HepG2 (cell line): ENCODE measurements at places on chromosomes 11 and 22. TPM values are rescaled to one million over a fixed set of nuclear protein-coding genes. Genes with fewer than 3 reads are reported as not detected.

- DNase-seq, result no peak
These were observed 6.4 kb upstream of the SYT9 start for GRCh38 chr11:7245341-7245740.

DNA sequence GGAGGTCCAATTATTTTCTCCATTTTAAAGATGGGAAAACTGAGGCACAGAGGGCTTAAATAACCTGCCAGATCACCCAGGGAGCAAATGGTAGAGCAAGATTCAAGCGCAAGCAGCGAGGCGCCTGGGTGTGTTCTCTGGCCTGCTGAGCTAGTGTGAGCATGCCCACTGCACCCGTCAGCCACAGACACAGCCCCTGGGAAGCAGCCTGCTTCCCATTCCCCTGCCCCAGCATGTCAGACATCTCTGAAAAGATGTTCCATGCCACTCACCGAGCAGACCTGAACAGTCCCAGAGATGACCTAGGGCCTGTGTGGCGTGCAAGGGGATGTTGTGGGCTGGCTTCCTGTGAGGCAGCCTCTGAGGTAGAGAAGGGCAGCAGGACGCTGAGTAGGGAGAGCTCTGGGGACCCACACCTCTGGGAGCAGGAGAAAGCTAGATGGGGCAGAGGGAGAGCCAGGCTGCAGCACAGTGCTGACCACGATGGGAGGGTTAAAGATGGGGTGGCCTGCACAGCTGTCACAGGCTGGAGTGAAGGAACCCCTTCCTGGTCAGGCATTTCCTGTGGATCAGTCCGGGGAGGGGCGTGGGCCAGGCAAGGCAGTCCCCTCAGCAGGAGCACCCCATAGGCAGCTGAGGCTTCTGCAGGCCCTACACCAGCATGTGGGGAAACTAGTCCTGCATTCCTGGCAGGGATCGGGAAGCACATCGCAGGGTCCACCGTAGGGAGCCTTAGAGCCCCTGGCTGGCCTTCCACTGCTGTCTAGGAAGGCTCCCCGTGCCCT, 101.4 kb downstream of the GALNT18 start:
- DNase-seq, result no peak

The TBX10 gene
- polyA plus RNA-seq, result 1.7 and 3.1 TPM in 2 replicates

DNA sequence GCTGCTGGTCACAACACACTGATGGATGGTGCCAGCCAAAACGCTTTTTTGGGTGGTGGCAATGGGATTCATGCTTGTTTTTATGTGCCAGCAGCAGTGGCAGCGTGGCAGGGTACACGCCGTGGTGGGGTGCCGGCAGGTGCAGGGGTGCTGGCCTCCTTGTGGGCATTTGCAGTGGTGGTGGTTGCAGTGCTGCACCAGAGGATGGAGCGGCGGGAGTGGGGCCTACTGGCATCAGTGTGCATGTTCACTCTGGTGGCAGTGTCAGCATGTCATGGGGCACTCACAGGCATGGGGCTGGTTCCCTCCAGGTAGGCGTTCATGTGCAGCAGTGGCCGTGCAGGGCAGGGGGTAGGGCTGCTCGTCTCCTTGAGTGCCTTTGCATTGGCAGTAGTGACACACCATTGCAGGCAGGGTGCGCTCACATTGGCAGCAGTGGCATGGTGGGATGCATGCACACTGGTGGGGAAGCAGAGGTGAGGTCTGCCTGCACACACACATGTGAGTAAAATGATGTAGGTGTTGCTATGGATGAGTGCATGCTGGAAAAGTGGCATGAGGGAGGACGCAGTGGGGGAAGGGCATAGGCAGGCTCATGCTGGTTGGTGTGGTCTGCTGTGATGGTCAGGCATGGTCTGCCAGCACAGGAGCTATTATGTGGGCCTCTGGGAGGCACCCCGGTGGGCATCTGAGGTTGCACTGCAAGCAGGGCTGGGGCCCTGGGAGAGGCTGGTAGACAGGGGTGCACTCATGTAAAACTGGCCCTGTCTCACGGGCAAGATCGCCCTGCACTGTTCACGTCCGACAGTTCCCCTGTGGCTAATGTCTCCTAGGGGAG, 29.9 kb downstream of the CCDC15 start:
- DNase-seq, result no peak

- no peak for DNase-seq
These were observed 16.6 kb downstream of the RTN4RL2 start for GRCh38 chr11:57476757-57477506.

DNA sequence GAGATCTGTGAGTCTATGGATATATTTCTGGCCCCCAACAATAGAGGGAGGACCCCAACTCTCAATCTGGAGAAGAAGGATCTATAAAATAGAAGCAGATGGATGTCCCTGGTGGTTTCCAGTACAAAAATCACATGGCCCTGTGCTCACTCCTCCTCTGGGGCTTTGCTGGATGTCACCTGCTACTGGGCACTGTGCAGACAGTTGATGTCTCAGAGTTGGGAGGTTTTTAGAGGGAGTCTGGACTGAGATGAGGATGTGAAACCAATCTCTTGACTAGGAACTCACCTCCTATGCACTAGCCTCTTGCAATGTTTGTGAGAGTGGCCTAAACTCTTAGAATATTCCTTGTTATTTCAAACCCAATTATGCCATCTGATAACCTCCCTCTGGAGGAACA, 107.2 kb downstream of the SCN3B start:
- no peak for DNase-seq

GRCh38 chr11:73520353-73521061, 77.4 kb downstream of the FAM168A start:
- DNase-seq, result no peak

The GLYAT gene
- not detected in 2 replicates for polyA plus RNA-seq

GRCh38 chr22:49363526-49364230, 464.0 kb downstream of the BRD1 start:
- DNase-seq, result no peak

The CASP4 gene
- polyA plus RNA-seq, result 51.6 and 56.4 TPM in 2 replicates

GRCh38 chr22:49240472-49240871, 587.2 kb downstream of the BRD1 start:
- DNase-seq, result no peak

The UPK3A gene
- polyA plus RNA-seq, result 12.2 and 13.8 TPM in 2 replicates

DNA sequence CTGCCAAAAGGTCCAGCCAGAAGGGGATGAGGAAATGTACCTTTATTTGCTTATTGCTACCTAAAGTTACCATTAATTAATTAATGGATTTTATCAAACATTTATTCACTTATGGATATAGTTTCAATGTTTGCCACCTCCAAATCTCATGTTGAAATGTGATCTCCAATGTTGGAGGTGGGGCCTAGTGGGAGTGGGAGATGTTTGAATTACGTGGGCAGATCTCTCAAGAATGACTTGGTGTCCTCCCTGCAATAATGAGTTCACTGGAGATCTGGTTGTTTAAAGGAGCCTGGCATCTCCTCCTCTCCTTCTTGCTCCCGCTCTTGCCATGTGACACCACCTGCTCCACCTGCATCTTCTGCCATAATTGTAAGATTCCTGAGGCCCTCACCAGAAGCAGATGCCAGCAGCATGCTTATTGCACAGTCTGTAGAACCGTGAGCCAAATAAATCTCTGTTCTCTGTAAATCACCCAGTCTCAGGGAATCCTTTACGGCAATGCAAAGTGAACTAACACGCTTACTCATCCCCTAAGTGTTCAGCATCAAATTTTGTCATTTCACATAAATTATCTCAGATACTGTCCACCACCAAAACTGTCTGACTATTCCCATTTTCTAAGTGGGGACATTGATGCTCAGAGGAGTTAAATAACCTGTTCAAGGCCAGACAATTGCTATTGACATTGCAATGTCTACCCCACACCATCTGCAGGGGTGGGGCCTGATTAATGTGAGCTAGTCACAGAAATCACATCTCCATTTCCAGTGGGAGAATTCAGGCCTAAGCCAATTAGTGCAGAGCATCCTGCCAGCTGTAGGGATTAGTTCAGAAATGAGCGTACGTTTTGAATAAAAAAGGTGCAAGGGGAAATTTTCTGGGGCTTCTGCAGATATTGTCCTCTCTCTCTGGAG, 51.6 kb upstream of the SYN3 start:
- no peak for DNase-seq

- DNase-seq, result peak; percentile 18
These were observed 2.2 kb upstream of the C11orf16 start for GRCh38 chr11:8934742-8935488.

The VPREB1 gene
- polyA plus RNA-seq, result not detected in 2 replicates

The TSGA10IP gene
- 0.07 TPM in 1 of 2 replicates, not detected in the other for polyA plus RNA-seq

DNA sequence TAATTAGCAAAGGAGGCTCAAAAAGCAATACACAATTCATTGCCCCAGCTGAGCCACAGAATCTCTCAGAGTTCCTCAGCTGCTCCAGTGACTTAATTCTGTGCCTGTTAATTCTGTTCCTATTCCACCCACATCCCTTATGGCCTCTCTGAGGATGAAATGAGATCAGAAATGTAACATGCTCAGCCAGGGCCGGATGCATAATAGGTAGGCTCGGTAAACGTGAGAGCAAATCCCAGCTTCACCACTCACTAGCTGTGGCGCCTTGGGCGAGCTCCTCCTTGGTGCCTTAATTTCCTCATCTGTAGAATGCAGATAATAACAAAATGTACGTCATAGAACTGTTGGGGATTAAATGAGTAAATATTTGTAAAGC, 42.8 kb upstream of the DKK3 start:
- DNase-seq, result no peak

- DNase-seq, result no peak
These were observed 85.6 kb downstream of the KIRREL3 start for GRCh38 chr11:126914941-126915340.

DNA sequence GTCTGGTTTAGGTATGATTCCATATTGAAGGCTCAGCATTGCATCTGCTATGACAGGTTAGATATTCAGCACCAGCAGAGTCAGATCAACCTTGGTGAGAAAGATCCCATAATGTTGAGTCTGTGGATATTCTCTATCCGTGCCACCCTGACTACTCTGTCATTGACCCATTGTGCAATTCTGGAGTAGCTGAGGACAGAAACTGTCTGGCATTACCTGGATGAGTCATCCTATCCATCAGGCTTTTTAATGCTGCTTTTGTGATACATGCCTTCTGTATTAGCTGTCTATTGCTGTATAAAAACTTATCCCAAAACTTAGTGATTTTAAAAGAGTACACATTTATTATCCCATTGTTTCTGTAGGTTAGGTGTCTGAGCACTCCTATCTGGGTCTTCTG, 189.1 kb upstream of the FAT3 start:
- no peak for DNase-seq

DNA sequence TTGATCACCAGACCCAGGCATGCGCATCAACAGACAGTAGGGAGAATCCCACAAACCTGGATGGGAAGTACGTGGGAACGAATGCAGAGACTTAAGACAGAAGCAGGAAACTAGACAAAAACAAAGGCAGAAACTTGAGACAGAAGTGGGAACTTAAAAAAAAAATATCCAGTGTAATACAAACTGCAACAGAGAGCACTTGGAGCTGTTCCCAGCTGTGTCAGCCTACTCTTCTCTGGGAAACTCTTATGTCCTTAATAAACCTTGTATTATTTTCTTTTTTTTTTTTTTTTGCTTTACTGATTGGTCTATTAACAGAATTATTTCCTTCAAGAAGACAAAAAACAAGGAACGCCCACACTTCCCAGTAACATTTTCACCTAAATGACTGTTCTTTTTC, 1818.1 kb upstream of the RAG2 start:
- DNase-seq, result no peak

The FDXACB1 gene
- polyA plus RNA-seq, result 1.1 and 1.2 TPM in 2 replicates

The GRK3 gene
- 8.4 and 8.5 TPM in 2 replicates for polyA plus RNA-seq

DNA sequence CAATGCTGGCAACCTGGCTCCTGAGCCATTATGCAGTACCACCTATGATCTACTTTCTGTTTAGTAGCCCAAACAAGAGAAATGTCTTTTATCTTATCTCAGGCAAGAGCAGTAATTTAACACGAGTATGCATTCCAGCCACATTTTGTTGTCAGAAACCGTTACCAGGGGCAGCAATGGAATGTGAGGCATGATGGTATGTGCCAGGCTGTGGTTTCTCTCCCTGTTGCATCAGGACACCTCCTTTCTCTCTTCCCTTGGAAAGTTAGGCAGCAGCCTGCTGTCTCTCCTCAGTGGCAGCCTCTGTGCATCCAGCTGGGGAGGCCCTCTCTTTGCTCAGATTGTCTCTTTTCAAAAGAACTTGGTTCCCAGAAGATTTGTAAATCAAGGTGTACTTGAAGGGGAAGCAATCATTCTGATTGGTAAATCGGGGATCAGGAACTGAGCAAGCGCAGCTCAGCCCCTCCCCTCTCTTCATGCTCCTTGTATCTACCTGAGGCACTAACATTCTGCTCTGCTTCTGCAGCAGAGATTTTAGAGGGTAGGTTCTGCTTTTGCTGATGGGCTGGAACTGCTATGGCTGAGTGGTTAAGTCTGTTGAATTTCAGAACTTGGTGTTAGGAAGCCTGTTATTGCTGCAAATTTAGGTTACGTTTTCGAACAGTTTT, 229.2 kb downstream of the ADAMTS15 start:
- peak; percentile 32 for DNase-seq

DNA sequence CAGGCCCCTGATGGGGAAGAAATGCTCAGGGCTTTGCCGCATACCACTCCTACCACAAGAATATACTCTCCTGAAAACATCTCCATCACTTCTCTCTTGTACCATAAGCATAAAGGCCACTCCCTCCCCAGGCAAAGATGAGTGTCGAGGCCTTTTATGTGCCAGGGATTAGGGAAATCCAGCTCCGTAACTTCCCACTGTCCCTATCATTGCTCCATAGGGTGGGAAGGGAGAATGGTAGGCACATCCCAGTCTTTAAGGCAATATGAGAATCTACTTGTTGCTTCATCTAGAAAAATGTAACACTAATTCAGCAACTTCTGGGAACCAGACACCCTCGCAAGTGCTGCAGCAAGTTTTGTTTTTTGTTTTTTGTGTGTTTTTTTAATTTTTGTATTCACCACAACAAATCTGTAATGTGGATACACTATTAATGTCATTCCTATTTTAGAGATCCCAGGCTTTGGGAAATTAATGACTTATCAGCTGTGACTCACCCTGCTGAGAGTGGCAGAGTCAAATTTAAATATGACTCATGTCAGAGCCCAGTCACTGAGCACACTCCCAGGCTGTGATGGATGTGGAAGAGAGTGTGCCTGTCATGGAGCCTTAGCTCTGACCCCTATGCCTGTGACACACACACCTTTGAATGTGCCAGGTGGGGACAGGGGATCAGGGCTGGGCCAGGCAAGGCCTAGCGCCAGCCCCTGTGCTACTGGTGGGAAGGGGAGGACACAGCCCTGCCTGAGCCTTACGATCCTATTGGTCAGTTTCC, 23.4 kb downstream of the PANX1 start:
- peak; percentile 72 for DNase-seq

DNA sequence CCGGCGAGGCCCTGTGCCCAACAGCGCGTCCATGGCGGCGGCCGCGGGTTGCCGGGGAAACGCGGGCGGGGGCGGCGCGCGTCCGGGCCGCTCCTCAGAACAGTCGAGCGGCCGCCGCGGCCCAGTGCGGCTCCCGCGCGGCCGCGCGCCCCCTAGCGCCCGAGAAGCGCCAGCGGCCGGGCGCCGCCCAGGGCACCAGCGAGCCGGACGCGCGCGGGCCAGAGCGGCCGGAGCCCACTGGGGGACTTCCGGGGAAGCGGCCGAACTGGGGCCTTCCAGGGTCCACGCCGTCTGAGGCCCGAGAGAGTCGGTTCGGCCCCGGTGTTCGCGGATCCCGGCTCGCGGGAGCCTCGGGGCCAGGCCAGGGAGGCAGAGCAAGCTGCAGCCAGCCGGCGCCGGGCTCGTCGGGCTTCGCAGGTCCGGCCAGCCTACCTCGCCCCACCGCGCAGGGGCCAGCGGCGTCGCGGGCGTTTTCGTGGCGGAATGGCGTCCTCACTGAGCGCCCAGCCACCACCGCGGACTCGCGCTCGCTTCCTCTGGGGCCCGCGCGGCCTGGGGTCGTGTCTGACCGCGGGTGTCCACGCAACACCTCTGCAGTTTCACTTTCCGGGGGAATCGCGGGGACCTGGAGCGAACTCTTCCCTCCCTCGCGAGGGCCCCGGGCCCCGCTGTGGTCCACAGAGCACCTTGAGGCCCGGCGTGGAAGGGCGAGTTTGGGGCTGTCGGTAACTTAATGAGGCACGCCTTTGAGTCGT, at the start of gene DENND6B:
Gene DENND6B, minus strand, starts transcription at position 57 of the 755 bp plus-strand sequence. Its CDS starts 24 bp downstream, at position 33.
- DNase-seq, result peak; percentile 45
